Calu3 (cell line): ENCODE measurements at places on chromosomes 6 and 20. TPM values are rescaled to one million over a fixed set of nuclear protein-coding genes. Genes with fewer than 3 reads are reported as not detected.
A peak's percentile ranks its signal among the peaks of the same experiment; 100 is the strongest.

RHAG gene
- not detected in 2 replicates for total RNA-seq

CD24 gene
- total RNA-seq = 1,415 and 1,595 TPM in 2 replicates

PRDM1 gene
- 0.40 and 1.1 TPM in 2 replicates for total RNA-seq

ACSS1 gene
- total RNA-seq = 3.6 TPM in 2 replicates

ENPP1 gene
- total RNA-seq = 7.6 and 7.7 TPM in 2 replicates

LHFPL5 gene
- total RNA-seq = 0.42 and 0.66 TPM in 2 replicates

DXO gene
- total RNA-seq = 40.9 and 43.6 TPM in 2 replicates

KHDC1 gene
- 4.9 and 5.0 TPM in 2 replicates for total RNA-seq

MDFI gene
- total RNA-seq = 19.7 and 23.9 TPM in 2 replicates

DNA sequence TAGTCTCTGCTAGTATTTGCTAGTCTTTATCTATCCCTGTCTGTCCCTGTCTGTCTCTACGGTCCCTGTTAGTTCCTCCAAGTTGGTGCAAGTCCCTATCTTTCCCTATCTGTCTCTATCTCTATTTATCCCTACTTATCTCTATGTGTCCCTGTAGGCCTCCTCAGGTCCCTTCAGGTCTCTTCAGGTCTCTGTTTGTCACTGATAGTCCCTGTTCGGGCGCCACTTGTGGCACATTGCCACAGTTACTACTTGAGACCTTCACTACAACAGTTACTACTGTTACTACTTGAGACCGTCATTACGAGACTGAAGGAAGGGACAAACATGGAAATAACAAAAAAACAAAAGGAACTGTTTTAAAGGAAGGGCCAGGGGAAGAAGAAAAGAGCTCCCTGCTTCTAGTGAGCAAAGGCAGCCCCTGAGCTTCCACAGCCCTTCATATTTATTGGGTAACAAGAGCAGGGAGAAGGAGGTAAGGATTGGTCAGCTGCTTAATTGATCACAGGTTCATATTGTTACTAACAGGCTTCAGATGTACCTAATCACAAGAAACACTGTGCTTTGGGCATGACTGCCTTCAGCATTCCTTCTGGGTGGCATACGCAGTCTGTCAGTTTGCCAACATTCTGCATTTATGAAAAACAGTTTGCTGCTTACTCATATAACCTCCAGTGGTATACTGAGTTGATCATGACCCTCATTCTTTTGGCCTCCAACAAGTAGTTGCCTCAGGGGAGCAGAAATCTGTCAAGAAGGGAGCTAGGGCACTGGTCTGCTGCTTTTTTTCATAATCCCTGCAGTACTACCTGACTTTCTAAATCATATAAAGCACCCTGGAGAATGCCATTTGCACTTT lies 8.4 kb downstream of the EPB41L2 start:
- H3K36me3 ChIP-seq = peaks cover 36% of the 10 kb centered on the region
- peaks cover 41% of the 10 kb centered on the region for H3K4me1 ChIP-seq
- no peaks in the 10 kb centered on the region for H3K27me3 ChIP-seq
- no peak for DNase-seq

DNA sequence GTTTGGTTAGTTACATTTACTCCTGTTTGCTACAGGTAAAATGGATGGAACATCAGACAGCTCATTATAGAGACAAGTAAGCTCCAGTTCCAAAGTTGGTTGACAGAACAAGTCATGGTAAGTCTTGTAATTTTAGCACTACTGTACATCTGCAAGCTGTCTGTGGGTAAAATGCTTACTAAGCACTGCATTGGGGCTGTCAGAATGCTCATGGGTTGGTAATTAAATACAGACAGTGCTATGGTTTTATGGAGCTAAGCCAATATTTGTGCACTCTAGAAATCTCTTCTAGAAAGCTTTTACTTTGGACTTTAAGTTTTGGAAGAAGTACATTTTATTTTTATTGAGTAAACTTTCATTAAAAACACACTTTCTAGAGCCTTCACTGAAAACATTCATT lies 419.2 kb upstream of the MMS22L start:
- peaks cover 4% of the 10 kb centered on the region for H3K36me3 ChIP-seq
- no peak overlapping the region for H3K27ac ChIP-seq
- peaks cover 8% of the 10 kb centered on the region for H3K4me1 ChIP-seq
- H3K27me3 ChIP-seq = no peaks in the 10 kb centered on the region
- H3K4me3 ChIP-seq = no peak overlapping the region

GRCh38 chr6:11514672-11515071 lies 22.9 kb upstream of the TMEM170B start:
- no peak for DNase-seq
- no peak overlapping the region for H3K4me3 ChIP-seq
- H3K36me3 ChIP-seq = no peaks in the 10 kb centered on the region
- no peaks in the 10 kb centered on the region for H3K27me3 ChIP-seq
- no peaks in the 10 kb centered on the region for H3K4me1 ChIP-seq

GRCh38 chr20:6142348-6142993 lies 19.6 kb upstream of the FERMT1 start:
- peaks cover 12% of the 10 kb centered on the region for H3K27me3 ChIP-seq
- H3K4me1 ChIP-seq = no peaks in the 10 kb centered on the region
- H3K36me3 ChIP-seq = no peaks in the 10 kb centered on the region
- H3K4me3 ChIP-seq = no peak overlapping the region

DNA sequence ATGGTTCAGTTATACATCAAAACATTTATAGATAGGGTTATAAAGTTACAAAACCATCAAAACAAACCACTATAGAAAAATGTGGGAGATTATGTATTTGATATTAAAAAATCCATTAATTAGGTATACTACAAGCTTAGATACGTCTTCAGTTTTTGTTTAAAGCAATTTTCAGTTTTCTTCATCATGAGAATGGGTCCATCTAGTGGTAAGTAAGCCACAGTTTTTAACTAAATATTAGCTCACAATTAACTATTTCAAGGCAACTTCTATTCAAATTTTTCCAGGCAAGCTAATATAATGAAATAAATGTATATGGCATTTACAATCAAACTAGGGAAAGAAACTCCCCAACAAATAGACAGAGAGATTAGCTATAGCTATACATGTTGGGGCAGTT lies 44.4 kb downstream of the RNGTT start:
- no peaks in the 10 kb centered on the region for H3K27me3 ChIP-seq
- DNase-seq = no peak
- H3K27ac ChIP-seq = no peak overlapping the region
- H3K4me3 ChIP-seq = no peak overlapping the region
- H3K36me3 ChIP-seq = no peaks in the 10 kb centered on the region

GRCh38 chr20:41540918-41541317 lies 77.3 kb downstream of the CHD6 start:
- H3K4me3 ChIP-seq = no peak overlapping the region
- no peak overlapping the region for H3K27ac ChIP-seq
- no peaks in the 10 kb centered on the region for H3K36me3 ChIP-seq
- peaks cover 16% of the 10 kb centered on the region for H3K4me1 ChIP-seq

DNA sequence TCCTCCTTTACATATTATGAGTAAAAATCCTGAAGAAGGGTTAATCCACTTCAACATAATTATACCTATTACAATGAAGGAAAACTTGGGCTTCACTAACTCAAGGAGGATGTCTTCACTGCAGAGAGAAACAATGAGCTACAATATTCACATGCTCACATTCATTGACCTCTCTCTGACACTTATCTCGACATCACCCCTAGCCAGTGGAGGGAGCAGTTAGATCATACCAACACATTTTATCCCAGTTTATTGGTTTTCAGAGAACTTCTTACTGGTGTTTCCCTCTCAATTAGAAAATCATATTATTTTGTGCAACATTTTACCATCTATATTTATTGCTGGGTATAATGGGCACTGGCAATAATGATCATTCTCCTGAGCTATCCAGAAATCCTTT lies 646.5 kb downstream of the TENT5A start:
- H3K36me3 ChIP-seq = no peaks in the 10 kb centered on the region
- H3K27ac ChIP-seq = no peak overlapping the region
- H3K4me3 ChIP-seq = no peak overlapping the region
- H3K27me3 ChIP-seq = no peaks in the 10 kb centered on the region
- no peaks in the 10 kb centered on the region for H3K4me1 ChIP-seq

DNA sequence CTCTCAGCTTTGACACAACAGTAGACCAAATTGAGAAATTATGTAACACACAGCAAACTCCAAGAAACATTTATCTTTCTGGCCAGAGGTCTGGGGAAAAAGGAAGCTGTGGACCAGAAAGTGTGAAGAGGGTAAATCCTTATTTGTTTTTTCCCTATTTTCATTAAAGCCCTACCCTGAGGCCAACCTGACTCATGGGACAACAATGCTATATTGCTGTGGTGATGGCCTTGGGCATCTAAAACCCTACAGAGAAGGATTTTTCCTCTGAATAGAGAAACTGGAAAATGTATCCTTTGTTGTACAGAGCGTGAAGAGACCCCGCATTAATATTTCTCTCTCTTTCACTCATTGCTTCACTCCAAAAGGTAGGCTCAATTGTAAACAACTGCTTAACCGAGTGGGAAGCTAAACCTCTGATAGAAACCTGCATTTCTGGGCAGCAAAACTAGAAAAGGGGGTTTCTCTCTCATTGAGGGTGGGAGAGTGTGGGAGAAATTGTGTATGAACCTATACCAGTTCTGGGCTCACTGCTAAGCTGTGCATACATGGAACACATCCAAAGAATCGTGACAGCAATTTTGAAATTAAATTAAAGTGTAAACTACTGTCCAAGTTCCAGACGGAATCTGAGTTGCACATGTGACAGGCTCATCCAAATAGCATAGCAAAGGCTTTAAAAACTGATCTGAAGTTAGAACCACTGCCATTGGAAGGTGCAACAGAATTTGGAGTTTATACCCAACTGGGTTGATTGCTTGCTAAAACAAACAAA lies 175.5 kb downstream of the CLVS2 start:
- H3K27me3 ChIP-seq = no peaks in the 10 kb centered on the region
- H3K4me3 ChIP-seq = no peak overlapping the region
- H3K36me3 ChIP-seq = no peaks in the 10 kb centered on the region
- DNase-seq = no peak
- no peaks in the 10 kb centered on the region for H3K4me1 ChIP-seq

DNA sequence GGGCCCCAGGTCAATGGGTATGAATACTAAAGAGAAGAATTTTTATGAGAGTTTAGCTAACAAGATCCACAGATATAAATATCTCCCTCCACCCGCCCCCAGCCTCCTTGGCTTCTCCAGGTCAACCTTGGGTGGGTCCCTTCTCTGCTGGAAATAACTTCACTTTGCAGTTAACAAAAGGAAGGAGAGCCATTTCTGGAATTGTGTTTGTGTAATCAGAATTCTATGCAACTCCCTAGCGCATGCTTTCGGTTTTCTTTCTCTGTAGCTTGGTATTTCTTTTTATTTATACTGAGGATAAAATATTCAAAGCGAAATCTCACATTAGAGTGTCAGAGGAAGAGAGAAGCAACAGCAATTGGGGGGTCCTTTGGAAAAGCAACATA lies 27.1 kb downstream of the RIPOR2 start:
- DNase-seq = no peak
- H3K27ac ChIP-seq = no peak overlapping the region
- no peak overlapping the region for H3K4me3 ChIP-seq
- peaks cover 7% of the 10 kb centered on the region for H3K4me1 ChIP-seq
- H3K27me3 ChIP-seq = peaks cover 94% of the 10 kb centered on the region
- peaks cover 15% of the 10 kb centered on the region for H3K36me3 ChIP-seq

- no peak overlapping the region for H3K4me3 ChIP-seq
- DNase-seq = no peak
- H3K36me3 ChIP-seq = no peaks in the 10 kb centered on the region
- no peaks in the 10 kb centered on the region for H3K27me3 ChIP-seq
- H3K4me1 ChIP-seq = no peaks in the 10 kb centered on the region
These were observed 143.2 kb upstream of the EPHA7 start for GRCh38 chr6:93562582-93562981.

DNA sequence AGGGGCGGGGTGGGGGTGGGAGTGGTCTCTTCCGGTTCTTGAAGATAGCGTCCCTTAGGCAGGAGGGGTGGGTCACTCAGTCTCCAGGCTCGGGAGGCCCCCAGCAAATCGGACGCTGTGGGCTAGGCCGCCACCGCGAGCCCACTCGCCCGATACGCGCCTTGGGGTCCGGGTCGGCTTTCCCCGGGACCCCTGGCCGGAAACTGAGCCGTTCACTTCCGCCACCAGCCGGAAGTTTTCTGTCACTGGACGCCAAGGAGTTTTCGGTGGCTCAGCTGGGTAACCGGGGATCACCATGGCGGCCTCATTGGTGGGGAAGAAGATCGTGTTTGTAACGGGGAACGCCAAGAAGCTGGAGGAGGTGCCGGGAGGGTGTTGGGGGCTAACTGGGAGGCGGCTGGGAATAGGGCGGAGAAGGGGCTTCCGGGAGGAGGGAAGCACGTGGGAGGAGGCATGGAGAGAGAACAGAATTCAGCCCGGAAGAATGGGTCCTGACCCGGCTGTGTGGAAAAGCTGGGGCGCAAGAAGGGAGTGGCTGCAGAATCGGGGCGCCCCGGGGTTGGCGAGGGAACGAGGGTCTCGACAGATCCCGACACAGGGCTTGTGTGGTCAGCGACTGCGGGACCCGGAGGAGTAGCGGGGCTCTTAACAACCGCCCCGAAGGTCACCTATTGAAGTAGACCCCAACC lies at the start of gene ITPA:
Gene ITPA, plus strand, starts transcription at position 242 of the 689 bp plus-strand sequence. Its CDS starts 54 bp downstream, at position 296.
- H3K27ac ChIP-seq = peak within 1 kb of the TSS; percentile 96
- H3K36me3 ChIP-seq = peaks cover 35% of the 10 kb centered on the region
- H3K4me3 ChIP-seq = peak within 1 kb of the TSS; percentile 97
- no peaks in the 10 kb centered on the region for H3K27me3 ChIP-seq
- peak; percentile 48 for DNase-seq

DNA sequence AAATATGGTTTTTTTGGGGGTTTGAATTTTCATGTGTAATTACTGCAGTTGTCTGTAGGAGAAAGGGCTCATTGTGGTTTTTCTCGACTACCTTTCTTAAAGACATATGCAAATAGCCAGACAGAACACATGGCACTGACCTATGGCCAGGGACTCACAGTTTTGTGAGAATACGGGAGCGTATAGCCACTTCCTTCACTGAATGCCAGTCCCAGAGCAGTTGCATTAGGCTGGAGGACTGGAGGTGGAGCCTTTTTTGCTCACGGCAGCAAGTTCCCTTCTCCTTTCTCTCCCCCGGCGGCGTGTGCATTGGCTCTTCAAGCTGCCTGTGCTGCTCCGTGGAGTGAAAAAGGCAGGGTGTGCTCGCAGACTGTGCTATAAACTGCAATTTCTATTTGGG lies 114.9 kb downstream of the AKAP7 start:
- H3K27ac ChIP-seq = peak overlapping the region; percentile 24
- H3K36me3 ChIP-seq = no peaks in the 10 kb centered on the region
- DNase-seq = peak; percentile 45
- H3K27me3 ChIP-seq = no peaks in the 10 kb centered on the region
- H3K4me3 ChIP-seq = peak overlapping the region; percentile 66
- peaks cover 28% of the 10 kb centered on the region for H3K4me1 ChIP-seq

DNA sequence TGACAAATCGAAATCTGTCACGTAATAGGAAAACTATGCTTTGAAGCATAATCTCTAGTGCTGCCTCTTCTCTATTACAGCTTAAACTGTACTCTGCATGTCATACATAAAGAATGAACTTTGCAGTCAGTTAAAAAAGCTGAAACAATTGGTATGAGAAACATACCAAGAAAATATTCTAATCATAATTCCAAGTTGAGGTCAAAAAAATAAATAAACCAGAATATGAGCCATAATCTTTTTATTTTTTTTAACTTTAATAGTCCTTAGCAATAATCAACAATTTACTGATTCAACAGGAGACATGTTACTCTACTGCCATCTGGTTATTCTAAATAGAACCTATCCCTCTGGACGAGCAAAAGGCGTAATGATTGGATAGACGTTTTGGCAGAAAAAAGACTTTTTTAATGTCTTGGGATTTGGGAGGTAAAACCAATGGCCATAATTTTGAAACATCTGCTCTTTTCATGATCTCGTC lies 224.4 kb upstream of the FLRT3 start:
- H3K4me3 ChIP-seq = no peak overlapping the region
- H3K36me3 ChIP-seq = no peaks in the 10 kb centered on the region
- H3K27me3 ChIP-seq = no peaks in the 10 kb centered on the region
- H3K27ac ChIP-seq = no peak overlapping the region
- peaks cover 6% of the 10 kb centered on the region for H3K4me1 ChIP-seq
